Muscle of arm (tissue), 14 donors: ENCODE measurements at places on chromosomes 4 and X. TPM values are rescaled to one million over a fixed set of nuclear protein-coding genes. Genes with fewer than 3 reads are reported as not detected.

- DNase-seq: no peak
Observed at GRCh38 chr4:71126719-71127118, 133.3 kb downstream of the DCK start.

DNA sequence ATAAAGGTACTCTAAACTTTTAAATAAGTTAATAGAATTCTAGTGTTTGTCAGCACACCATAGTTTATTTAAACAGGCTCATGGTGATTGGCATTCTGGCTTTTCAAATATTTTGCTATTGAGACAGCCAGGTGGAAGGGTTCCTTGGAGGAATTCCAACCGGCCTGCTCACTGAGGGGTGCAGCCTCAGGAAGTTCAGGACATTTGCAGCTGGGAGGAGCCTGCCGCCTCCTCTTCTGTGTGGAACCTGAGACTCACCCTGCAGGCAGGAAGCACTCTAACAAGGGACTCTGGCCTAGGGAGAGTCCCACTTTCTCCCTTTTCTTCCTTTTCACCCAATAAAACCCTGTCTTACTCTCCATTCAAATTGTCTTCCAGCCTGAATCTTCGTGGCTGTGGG lies 1328.0 kb downstream of the FSTL5 start:
- no peak for DNase-seq

DNA sequence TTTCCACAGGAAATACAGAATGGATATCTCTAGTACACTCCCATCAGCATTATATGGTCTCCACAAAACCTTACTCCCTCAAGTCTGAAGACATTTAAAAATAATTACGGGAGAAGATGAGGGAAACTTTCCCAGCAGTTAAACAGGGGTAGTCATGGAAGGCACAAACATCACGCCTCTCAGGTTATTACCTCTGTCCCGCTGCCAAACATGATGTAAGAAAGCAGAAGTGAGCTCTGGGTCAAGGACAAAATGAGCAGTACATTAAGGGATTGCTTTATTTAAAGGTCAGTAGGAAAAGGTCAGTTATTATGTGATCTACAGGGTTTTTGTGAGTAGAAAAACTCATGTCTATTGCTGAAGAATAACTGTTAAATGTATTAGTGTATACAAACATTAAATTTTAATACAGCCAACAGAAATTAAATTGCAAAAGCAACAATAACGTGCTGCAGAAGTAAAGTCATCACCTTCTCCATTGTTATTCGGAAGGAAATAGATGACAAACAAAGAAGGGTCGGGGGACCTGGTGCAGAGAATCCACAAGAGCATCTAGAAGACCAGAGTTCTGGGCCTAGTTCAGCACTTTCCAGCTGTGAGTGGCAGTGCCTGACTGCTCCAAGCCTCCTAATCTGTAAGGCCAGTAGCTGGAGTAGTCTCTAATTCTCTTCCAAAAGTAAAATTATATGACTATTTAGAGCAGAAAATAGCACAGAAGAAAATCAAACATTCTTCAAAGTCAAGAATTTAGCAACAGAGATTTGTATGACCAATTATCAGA lies 171.2 kb downstream of the PPP3CA start:
- no peak for DNase-seq

KLB gene
- 0.04 TPM for polyA plus RNA-seq

- DNase-seq: no peak
Observed at GRCh38 chrX:53474707-53475106, 40.5 kb upstream of the HSD17B10 start.

DNA sequence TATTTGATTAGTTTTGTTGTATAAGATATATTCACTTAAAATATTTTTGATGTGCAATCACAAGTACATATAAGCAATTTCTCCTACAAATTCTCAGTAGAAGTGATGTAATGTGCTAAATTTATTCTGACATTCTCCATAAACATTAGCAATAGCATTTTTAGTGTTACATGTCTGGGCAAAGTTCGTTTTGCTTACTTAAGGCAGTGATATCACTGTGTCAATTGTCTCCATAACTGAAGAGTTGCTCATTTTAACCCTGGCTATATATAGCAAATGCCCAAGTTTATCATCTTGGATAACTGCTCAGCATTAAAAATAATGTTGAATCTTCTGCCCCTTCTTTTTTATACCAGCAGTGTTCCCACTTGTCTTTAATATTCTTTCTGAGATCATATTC lies 340.0 kb upstream of the NDST4 start:
- DNase-seq: no peak

DNA sequence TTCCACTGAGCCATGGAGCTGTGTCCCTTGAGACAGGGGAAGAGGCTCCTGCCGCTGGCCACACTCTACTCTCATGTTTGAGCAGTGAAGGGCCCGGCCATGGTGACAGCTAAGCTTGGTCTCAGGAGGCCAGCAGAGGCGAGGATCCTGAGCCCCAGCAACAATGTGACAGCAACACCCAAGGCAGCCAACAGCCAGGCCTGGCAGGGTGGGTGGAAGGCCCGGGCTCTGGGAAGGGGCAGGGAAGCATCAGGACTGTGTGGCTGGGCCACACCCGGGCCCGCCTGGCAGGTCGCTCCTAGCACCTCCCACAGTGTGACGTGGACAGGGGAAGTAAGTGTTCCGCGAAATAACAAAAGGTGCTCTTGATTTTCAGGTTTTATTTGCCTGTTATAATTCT lies 24.8 kb downstream of the L1CAM start:
- no peak for DNase-seq

GRCh38 chr4:60422439-60422838 lies 777.7 kb upstream of the ADGRL3 start:
- no peak for DNase-seq

DNA sequence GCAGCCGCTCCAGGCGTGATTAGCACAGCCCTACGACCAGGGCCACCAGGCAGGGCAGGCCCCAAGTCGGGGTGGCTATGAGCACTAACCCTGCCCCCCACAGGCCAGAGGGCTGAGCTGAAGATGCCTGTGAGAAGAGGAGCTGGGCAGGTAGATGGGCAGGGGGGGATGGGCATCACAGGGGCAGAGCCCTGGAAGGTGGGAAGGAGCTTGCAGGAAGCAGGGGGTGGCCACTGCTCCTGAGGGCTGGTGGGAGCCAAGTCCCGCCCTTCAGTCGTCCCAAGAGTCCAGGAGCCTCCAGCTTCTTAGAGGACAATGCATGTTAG lies 7.3 kb upstream of the MXD4 start:
- no peak for DNase-seq

CNGA1 gene
- polyA plus RNA-seq: 0.37 TPM

GRCh38 chr4:184664445-184665210 lies 15.1 kb downstream of the PRIMPOL start:
- no peak for DNase-seq

- DNase-seq: no peak
Observed at GRCh38 chr4:68152411-68152810, 22.7 kb upstream of the TMPRSS11F start.

DNA sequence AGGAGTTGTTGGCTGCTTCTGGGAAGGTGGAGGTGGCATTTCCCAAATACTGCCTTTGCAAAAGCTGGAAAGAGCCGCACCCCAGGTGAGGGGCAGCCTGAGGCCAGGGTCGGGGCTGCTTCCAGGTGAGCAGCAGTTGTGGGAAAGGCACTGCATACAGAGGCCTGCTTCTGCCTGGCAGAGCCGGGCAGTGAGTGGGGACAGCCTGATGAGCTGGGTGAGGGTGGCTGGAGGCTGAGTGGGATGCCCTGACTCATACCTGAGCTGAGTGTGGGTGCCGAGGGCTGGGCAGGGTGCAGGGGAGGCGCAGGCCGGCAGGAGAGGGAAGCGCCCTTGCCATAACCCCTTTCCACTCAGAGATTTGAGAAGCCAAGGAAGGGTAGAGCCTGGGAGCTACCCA lies 6.5 kb upstream of the PSAPL1 start:
- DNase-seq: no peak

DNA sequence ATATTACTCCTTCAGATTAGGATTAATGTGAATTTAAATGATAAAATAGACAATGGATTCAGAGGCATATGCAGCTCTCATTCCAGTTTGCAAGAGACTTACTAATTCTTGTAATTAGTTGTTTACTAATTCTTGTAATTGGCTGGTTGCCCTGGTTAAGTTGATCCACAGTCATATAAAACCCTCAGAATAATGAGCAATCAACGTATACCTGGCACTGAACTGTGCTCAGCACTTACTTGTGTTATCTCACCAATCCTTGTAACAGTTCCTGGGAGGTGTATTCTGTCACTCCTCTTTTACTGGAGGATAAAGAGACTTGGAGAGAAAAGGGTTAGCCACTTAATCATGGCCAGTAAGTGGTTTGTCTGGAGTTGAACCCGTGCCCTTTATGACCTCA lies 10.5 kb downstream of the HERC5 start:
- no peak for DNase-seq

DNA sequence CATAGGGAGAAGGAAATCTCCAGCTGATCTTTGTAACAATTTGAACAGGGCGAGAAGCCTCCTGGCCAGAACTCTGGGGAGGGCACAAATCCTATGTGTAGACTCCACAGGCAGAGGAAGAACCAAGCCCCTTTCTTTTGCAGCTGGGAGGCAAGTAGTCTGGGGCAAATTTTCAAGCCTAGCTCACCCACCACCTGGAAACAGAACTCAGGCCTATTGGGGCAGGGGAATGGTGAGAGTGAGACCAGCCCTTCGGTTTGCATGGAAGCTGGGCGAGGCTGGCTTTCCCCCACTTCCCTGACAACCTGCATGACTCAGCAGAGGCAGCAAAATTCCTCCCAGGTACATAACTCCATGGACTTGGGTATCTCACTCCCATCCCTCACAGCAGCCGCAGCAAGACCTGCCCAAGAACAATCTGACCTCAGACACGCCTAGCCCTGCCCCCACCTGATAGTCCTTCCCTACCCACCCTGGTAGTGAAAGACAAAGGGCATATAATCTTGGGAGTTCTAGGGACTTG lies 138.2 kb downstream of the EMCN start:
- no peak for DNase-seq

DNA sequence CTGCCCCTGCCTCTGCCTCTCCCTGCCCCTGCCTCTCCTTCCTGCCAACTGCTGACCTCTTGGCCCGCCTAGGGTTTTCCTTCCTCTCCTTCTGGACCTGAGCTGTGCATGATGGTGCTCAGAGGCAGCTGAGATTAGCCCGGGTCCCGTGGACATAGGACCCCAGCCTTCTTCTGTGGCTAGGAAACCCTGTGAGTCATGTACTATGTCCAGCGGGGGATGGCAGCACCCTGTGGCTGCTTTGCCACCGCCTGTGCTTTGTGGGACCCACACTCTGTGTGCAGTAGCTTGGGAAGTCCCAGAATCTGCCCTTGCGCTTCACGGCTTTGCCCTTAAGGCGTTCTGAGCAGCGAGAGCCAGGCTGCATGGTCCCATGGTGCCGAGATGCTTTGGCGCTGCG lies 105.5 kb upstream of the PSAPL1 start:
- DNase-seq: no peak

ADGRL3 gene
- polyA plus RNA-seq: 23.9 TPM

GRCh38 chr4:82069883-82070638 lies 303.7 kb downstream of the HNRNPD start:
- no peak for DNase-seq

GRCh38 chrX:51435101-51435500 lies 61.3 kb downstream of the NUDT11 start:
- no peak for DNase-seq

ASMT gene
- 0.28 TPM for polyA plus RNA-seq

GRCh38 chrX:74449937-74450330 lies 28.6 kb downstream of the SLC16A2 start:
- no peak for DNase-seq

SPANXC gene
- polyA plus RNA-seq: not detected

- no peak for DNase-seq
Observed at GRCh38 chr4:169209388-169209883, 61.3 kb downstream of the SH3RF1 start.

TDO2 gene
- polyA plus RNA-seq: not detected

VSIG4 gene
- polyA plus RNA-seq: 18.4 TPM

HPGD gene
- polyA plus RNA-seq: 7.4 TPM

DNA sequence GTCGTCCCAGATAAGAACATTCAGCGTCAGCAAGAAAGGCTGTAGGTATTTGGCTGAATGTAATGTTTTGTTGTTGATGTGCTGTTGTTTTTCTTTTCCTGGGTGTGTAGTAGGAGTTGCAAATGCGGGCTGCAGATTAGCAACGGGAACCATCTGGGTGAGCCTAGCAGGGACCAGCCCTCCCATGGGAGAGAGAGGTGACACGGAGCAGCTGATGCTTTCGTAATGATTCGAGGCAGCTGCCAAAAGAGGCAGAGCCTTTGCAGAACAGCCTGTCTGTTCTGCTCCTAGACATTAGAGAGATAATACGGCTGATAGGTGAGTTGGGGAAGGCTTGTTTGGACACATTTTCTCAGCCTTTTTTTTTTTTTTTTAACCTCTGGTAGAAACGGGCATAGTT lies 25.3 kb downstream of the ARSF start:
- DNase-seq: peak; percentile 3

DNA sequence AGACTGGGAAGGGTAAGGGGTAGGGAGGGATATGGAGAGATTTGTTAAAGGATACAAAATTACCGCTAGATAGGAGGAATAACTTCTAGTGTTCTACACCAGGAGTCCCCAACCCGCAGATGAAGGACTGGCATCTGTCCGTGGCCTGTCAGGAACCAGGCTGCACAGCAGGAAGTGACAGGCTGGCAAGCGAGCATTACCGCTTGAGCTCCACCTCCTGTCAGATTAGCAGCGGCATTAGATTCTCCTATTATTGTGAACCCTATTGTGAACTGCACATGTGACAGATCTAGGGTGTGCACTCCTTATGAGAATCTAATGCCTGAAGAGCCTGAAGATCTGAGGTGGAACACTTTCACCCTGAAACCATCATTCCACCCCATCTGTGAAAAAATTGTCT lies 27.9 kb upstream of the BBS7 start:
- no peak for DNase-seq

- DNase-seq: peak; percentile 68
Observed at GRCh38 chrX:53093177-53093655, 726 bp upstream of the KANTR start.

GRCh38 chr4:1152290-1152689 lies 20.1 kb downstream of the SPON2 start:
- no peak for DNase-seq

DNA sequence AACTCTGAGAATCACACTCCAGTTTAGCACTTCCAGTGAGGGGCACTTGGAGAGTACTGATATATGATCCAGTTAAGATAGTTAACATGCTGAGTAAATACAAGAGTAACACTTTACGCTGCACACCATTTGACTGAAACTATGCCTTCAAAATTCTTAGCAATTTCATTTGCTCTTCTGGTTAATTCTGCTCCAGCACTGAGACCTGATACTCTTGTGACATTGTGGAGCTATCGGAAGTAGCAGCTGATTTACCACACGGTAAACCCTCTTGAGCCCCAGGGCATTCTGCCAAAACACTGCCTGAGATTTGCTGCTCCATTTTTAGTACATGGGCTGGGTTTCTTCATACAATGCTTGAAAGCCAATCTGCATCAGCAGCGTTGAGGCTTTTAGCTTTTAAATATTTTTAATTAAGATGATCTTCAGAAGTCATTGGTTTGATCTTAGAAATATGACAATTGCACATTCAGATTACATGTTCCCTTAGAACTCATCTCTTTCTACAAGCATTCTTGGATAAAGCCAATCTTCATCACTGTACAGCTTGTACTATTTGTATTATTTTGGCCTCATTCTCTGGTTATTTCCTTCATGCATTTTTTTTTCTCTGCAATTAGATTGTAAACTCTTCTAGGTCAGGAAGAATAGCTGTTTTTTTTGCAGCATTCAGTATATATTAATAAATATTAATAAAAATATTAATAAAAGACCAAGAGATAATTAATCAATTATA lies 67.8 kb upstream of the ETNPPL start:
- DNase-seq: peak; percentile 29
